Stimulated activated memory B cell treated with anti-CD40 and anti-IgM and Interleukin-4, amounts not matched to agents 10 μg/mL and 1 μg/mL and 100 μg/mL, for 72 hours (primary cell): ENCODE measurements at places on chromosomes 11 and 22.
A peak's percentile ranks its signal among the peaks of the same experiment; 100 is the strongest.

GRCh38 chr22:49052023-49052538 is 775.6 kb downstream of the BRD1 start:
- peak; percentile 82 for ATAC-seq

DNA sequence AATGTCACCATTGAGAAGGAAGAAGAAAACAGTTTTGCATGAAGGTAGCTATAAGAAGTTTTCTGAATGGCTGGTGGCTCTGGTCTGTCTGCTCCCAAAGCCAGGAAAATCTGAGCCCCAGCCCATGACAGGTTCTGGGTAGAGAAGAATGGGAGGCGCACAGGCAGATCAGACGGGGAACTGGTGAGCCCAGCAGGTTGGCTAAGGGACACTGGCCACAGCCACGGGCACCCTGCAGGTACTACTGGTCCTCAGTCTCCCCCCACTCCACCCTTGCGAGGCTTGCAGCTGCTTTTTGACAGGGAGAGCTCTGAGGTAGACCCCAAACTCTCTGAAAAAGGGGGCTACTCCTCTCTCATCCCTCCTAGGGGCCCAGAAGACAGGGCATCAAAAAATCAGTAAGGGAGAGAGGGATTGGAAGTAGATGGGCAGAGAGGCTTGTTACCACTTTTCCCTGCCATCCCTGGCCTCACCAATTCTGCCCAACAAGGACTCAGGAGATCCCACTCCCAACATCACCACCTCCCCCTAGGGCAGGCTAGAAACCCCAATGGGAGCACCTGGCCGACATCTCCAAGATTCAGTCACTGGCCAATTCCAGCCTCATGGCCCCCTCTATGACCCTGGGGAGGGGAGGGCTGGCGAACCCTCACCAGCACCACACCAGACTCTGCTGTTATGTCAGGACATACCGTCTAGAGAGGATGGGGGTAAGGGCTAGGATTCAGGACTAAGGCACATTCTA is 17.4 kb downstream of the SCN4B start:
- no peak for ATAC-seq

DNA sequence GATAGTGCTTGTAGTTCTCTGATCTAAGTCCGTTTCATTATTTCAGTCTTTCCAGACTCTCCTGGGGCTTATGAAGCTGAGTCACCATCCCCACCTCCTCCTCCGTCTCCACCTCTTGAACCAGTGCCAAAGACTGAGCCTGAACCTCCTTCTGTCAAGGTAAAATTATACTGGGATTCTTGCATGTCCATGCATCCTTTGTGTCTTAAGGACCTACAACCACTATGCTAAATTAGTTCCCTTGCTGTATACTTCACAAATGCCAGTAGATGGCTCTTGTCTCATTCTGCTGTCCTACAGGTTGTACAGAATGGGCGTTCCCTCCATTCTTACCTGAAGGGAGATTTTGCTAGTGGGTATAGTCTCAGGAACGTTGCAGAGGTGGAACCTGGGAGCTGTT is 42.2 kb downstream of the POLD3 start:
- no peak for ATAC-seq

- ATAC-seq: peak; percentile 49
Measured at GRCh38 chr22:45246060-45246985, 5.6 kb upstream of the KIAA0930 start.

- no peak for ATAC-seq
Measured at GRCh38 chr11:68665436-68665835, 18.9 kb upstream of the GAL start.

DNA sequence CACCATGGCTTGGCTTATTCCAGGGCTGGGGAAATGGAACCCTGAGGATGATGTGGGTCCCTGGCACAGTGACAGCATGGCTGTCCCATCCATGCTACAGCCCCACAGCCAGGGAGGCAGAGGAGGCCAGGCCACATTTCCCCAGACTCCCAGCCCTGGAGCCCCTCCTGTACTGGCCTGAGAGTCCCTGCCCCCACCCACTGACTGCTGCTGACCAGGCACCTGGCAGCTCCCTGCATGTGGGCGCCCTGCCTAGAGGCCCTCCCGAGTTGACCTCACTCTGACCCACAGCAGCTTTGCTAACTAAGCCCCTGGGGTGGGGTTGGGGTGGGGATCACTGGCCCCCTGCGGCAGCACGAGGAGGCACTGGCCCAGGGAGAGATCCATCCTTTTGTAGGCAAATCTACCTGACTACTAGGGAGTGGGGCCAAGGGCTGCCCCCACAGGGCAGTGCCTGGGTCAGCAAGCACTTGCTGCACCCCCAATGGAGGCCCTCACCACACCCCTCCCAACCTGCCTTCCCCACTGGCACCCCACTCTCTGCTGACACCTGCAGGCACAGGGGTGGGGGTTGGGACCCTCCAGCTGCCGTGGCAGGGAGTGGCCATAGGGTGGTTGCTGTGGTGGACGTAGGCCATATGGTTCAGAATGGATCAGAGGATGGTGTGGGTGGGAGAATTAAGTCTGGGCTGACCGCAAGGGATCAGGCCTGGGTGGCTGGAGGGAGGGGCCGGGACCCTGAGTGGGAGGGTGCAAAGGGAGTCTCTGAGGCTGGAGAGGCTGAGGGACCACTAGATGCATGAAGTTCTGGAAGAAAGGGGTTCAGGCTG is 17.4 kb downstream of the ARVCF start:
- no peak for ATAC-seq

GRCh38 chr11:59866836-59867235 is 549 bp upstream of the TCN1 start:
- ATAC-seq: no peak

DNA sequence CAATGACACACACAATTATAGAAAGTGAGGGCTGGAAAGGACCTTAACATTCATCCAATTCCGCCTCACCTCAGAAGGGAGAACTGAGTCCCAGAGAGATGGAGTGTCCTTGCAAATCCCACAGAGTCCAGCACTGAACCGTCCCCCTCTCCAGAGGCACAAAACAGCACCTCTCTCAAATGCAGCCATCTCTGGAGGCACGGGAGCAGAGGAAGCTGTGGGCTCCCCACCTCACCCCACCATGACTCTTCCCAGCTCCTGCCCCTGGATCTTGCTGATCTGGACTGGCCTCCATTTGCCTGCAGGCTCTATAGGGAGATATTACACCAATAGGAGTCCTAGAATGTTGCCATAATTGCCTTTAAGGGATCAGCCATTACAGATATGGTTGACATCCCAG is 1.4 kb upstream of the DRD2 start:
- no peak for ATAC-seq

- ATAC-seq: no peak
Measured at GRCh38 chr11:12316432-12316831, 60.9 kb upstream of the PARVA start.

DNA sequence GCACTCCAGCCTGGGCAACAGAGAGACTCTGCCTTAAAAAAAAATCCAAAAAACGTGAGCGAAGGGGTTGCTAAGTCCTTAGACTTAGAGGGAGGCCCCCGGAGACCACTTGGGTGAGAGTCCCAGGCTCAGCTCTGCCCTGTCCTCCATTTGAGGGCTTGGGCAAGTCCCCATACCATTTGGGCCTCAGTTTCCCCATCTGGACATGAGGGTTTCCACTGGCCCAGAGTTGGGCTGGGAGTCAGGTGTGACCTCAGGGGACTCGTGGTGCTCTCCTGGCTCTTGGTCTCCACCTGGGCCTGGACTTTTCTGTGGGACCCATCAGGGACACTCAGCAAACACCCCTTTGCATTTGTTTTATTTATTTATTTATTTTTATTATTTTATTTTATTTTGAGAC is 35.2 kb upstream of the CSNK1E start:
- no peak for ATAC-seq

GRCh38 chr11:116986521-116987105 is 111.6 kb downstream of the SIK3 start:
- peak; percentile 82 for ATAC-seq

GRCh38 chr11:61068581-61068980 is 33.7 kb upstream of the CD5 start:
- no peak for ATAC-seq

DNA sequence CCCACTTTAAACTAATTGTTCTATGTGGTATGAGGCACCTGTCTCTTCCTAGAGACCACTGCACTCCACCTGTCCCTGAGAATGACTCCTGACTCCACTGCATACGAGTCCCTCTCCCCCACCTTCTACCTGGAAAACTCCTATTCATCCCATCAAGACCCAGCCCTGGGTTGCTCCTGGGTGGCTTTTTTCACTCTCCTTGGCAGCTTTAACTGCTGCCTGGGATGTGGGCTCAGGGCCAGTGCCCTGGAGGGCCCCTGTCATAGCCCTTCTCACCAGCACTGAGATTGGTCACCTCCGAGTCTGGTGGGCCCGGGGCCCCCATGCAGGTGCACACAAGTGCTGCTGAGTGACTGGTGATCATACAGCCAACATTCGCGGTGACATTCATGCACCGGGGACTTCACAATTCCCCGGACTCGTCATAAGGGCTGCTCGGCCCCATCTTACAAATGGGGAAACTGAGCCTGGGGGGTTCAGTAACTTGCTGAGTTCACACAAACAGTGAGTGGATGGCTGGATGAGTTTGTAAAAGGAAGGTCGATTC is 25.9 kb upstream of the TOLLIP start:
- ATAC-seq: no peak

- no peak for ATAC-seq
Measured at GRCh38 chr11:12248330-12248729, 129.0 kb upstream of the PARVA start.

- no peak for ATAC-seq
Measured at GRCh38 chr11:32435511-32435941, at the start of gene WT1. TSS of gene WT1 (minus strand) at chr11:32435539.
